MCF 10A (cell line): ENCODE measurements at places on chromosomes 1 and 21.

GRCh38 chr1:227729881-227730629 lies 5.0 kb downstream of the JMJD4 start:
- DNase-seq, result peak; percentile 71

DNA sequence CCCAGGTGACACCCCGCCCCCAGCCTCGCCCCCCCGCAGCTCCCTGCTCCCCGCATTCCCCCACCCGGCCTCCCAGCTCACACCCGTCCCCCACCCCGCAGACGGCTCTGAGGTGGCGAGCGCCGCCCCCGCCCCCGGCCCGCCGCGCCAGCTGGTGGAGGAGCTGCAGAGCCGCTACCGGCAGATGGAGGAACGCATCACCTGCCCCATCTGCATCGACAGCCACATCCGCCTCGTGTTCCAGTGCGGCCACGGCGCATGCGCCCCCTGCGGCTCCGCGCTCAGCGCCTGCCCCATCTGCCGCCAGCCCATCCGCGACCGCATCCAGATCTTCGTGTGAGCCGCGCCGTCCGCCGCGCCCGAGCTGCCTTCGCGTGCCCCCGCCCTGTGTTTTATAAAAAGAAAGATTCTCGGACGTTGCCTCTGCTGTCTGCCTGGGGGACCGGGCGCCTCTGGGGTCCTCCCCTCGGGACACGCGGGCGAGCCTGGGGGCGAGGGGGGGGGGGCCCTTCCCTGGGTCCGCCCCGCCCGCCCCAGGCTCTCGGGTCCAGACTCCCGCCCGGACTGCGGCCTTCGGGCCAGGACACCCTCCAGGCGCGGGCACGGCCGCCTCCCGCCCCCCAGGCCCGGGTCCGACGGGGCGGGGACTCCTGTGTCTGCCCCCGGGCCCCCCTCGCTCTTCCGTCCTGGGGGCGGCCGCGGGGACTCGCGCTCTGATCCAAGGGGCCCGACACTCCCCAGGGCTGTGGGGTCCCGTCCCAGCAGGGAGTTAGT lies 1.6 kb upstream of the MMP23B start:
- DNase-seq, result no peak

GRCh38 chr1:170239445-170239844 lies 93.7 kb downstream of the NTMT2 start:
- DNase-seq, result peak; percentile 57

DNA sequence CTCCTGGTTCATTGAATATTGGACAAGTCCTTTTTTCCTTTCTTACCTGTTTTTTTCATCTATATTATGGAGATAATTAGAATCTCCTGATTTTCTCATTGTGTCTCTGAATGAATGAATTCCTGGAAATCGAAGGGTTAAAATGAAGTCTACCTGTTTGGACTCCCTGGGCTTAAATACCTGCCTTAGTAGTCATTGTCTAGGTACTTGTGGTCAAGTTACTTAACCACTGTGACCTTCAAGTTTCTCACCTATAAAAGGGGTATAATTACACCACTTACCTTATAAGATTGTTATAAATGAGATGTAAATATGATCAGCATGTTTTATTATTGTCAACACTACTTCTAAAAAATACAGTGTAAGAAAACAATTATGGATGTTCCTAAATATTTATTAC lies 9.0 kb upstream of the TBX19 start:
- peak; percentile 36 for DNase-seq

- DNase-seq, result no peak
Observed at GRCh38 chr1:22652881-22653316, at the start of gene C1QB. Gene C1QB, plus strand, starts transcription at chr1:22653236. Its CDS starts 6,227 bp downstream, at chr1:22659463.

GRCh38 chr21:46294647-46295176 lies 8.6 kb downstream of the YBEY start:
- DNase-seq, result peak; percentile 27

- no peak for DNase-seq
Observed at GRCh38 chr1:245225322-245226202, 70.8 kb downstream of the KIF26B start.

GRCh38 chr1:61125263-61125662 lies 42.9 kb downstream of the NFIA start:
- DNase-seq, result no peak

DNA sequence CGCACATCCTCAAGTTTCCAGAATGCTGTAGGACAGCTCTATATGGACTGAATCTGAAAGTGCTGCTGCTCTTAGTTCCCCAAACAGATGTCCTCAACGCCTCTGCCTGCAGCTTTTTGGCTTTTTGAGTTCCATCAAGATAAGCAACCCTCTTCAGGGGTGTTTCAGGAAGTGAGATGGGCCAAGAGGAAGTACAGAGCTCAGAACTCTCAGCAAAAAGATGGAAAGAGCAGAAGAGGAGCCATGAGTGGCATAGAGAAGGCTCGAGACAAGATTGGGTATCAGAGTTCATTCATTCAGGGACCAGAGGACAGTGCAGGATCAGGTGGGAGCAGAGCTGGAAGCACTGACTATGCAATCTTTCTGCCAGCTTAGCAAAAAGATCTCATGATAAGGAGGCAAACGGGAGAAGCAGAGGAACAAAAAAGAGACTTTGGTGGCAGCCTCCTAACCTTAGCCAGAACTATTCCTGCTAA lies at the start of the genes ADORA3 and TMIGD3:
Gene ADORA3 (minus strand): TSS at position 49 of the 476 bp plus-strand sequence. CDS start 279 bp downstream, outside the sequence.
Gene TMIGD3 (minus strand): TSS at position 49 of the 476 bp plus-strand sequence. CDS start 279 bp downstream, outside the sequence.
- DNase-seq, result no peak

GRCh38 chr1:28282426-28283407 lies 23.4 kb downstream of the SESN2 start:
- DNase-seq, result no peak

DNA sequence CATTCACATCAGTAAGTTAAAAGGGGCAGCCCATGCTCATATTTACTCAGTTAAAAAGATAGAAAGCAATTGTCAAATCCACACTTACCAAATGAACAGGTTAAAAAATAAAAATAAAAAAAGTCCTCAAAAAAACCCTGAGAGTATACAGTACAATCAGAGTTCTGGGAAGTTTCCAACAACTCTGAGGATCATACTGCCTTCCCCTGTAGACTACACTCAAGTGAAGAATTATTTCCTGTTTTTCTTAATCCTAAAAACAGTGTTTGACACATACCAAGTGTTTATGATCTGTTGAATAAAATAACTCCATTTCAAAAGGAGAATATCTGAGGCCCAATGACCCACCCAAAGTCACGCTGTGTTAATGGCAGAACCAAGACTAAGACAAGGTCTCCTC lies 61.8 kb downstream of the INTS7 start:
- DNase-seq, result no peak

- peak; percentile 72 for DNase-seq
Observed at GRCh38 chr1:234986750-234987414, 141.8 kb downstream of the TOMM20 start.

GRCh38 chr1:78553859-78554258 lies 63.1 kb downstream of the PTGFR start:
- DNase-seq, result no peak

GRCh38 chr1:182367926-182368325 lies 23.7 kb downstream of the GLUL start:
- no peak for DNase-seq

DNA sequence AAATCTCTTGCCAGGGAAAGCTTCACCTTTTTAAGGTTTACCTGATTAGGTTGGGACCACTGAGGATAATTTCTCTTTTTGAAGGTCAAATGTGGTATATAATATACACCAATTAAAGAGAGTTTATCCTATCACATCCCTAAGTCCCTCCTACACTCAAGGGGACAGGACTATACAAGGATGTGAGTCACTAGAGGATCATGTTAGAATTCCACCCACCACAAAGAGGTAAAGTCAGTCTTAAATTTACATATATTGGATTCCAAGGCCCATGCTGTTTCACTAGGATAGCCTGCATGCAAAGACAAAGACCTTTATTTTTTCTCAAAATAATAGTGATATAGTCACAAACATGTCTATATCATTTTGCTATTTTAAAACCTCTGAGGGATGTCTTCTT lies 164.4 kb downstream of the GIPC2 start:
- DNase-seq, result no peak

GRCh38 chr1:244854166-244854565 lies 10.2 kb downstream of the HNRNPU start:
- DNase-seq, result no peak

- DNase-seq, result peak; percentile 21
Observed at GRCh38 chr1:92623187-92623778, 136.6 kb upstream of the GFI1 start.

- DNase-seq, result no peak
Observed at GRCh38 chr1:23824711-23825075, 536 bp downstream of the HMGCL start.

GRCh38 chr1:54356680-54357147 lies 49.5 kb downstream of the SSBP3 start:
- DNase-seq, result no peak

DNA sequence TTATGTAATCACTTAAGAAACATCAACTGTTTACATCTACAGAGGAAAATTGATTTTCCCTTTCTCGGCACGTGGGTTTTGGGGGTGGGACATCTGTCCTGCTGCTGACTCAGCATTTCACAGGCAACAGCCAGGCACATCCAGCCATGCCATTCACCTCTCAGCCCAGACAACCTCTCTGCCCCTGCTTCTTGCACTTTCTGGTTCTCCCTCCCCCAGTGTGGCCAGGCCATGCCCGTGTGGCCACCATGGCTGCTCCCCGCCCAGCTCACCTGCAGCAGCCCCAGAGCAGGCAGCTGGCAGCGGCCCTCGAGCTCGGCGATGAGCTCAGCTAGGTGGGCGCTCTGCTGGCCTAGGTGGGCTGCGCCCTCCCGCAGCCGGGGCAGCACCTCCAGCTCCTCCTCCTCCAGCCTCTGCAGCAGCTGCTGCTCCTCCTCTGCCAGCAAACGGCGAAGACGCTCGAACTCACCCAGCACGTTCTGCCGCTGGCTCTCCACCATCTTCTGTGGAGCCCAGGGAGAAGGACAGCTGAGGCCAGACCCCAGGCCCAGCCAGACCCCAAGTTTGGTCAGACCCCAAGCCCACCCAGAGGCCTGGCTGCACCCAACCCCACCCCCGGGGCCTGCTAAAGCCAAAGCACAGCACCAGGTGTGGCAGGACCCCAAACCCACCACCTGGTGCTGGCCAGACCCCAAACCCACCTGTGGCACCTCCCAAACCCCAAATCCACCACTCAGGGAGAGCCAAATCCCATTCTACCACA lies 5.8 kb downstream of the TRIM11 start:
- DNase-seq, result no peak

DNA sequence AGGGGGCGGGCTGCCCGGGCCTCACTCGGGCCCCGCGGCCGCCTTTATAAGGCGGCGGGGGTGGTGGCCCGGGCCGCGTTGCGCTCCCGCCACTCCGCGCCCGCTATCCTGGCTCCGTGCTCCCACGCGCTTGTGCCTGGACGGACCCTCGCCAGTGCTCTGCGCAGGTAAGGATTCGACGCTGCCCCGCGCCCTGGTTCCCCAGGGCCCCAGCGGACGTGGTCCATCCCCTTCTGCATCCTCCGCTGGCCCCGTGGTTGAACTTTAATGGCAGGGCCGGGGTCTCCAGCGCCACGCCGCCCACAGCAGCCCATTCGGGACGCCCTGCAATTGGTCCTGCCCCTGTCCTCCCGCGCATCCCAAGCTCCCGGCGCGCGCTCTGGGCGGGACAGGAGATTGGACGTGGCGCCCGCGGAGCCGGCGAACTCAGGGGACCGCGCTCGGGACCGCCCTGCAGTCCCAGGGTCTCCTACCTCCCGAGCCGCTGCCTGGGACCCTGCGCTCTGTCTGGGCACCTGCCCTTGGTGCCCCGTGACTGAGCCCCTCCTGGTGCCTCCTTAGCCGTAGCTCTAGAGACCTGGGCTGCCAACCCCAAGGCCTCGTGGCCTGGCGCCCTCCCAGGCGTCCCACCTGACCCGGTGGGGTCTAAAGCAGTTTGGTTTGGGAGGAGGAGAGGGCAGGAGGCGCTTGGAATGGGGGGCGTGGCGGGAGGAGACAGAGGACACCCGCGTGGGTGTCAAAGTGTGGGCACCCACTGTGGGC lies at the start of gene ALPL:
Gene ALPL (plus strand): TSS at position 73 of the 762 bp plus-strand sequence. CDS start 44,659 bp downstream, outside the sequence.
- DNase-seq, result no peak

DNA sequence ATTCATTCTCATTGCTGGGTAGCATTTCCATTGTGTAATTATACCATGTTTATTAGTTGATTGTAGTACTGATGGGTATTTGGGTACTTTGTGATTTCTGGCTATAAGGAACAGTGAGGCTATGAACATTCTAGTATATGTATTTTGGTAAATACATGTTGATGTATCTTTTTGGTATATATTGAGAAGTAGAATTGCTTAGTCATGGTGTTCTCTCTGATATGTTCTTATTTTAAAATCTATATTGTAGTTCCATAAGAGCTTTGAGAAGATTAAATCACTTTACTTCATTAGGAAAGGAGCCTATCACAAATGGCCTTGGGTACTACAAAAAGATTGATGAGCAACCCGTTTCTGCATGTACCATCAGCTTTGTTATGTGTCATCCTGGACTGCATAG lies 13.4 kb downstream of the MIXL1 start:
- DNase-seq, result no peak

DNA sequence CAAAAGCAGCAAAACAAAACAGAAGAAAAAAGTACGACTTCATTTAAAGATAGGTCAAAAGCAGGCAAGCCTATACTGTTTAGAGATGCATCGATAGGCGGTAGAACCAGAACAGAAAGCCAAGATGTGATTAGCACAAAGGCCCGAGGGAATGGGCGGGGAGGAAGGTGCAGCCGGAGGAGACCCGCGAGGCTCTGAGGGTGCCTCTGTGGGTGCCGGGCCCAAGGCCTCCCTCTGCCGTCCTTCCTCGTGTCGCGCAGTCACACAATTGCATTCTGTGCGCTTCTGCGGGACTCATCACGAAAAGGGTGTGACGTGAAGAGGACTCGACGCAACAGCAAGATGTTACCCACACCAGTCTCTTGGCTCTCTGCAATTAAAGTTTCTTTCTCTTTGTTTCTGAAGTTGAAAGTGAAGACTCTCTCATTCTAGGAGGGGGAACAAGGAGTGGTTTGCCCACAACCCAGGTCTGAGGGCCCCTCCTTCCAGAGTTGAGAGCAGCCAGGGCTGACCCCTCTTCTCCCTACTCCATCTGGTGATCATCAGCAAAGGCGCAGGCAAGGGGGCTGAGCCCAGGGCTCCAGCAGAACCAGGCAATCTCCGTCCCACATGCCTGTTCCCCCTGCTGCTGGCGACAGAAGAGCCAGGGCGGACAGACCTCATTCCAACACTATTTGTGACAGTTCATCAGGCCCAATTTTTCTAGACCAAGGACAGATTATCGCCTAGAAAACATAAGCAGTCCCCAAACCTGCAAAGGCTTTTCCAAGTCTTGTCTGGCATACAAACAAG lies 41.0 kb downstream of the NPHP4 start:
- DNase-seq, result no peak

DNA sequence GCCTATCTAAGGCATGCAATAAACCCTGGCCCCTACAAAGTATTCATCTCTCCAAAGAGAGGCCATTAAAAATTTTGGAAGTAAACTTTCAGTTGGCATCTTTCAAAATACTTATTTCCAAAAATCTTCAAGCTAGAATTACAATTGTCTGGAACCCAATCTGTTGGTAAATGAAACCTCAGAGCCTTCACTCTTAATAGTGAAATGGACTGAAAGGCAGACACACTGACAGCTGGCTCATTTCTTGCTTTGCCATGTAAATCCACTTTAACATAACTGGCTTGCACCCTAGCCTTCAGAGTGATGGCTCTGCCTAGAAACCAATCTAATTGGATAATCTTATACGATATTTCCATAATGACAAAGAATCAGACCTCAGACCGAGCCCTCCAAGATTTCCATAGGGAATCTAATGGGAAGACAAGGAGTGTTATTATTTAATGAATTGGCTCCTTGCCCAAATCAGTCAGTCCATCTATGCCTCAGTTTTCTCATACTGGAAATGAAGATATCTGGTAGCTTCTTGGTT lies 9.2 kb upstream of the PALMD start:
- DNase-seq, result no peak
